Thoracic aorta (tissue), 2 donors: ENCODE measurements at places on chromosomes 7 and 10. TPM values are rescaled to one million over a fixed set of nuclear protein-coding genes. Genes with fewer than 3 reads are reported as not detected.

CYP2C18 gene
- not detected for total RNA-seq

MICALL2 gene
- total RNA-seq: 71.7 TPM

TAF3 gene
- total RNA-seq: 8.2 TPM

EGR2 gene
- 3.3 TPM for total RNA-seq

SPDYE11 gene
- total RNA-seq: not detected

CCL24 gene
- not detected for total RNA-seq

CHCHD1 gene
- 20.7 TPM for total RNA-seq

C10orf71 gene
- total RNA-seq: 0.14 TPM

ERVW-1 gene
- total RNA-seq: not detected

FXYD4 gene
- not detected for total RNA-seq

TRPV6 gene
- total RNA-seq: not detected

CC2D2B gene
- total RNA-seq: 6.2 TPM

ZNF248 gene
- total RNA-seq: 21.2 TPM

GIMAP5 gene
- total RNA-seq: 35.9 TPM

HECW1 gene
- total RNA-seq: 0.28 TPM

AKR1C3 gene
- total RNA-seq: 92.9 TPM

RARRES2 gene
- total RNA-seq: 76.4 TPM

LRRD1 gene
- 0.81 TPM for total RNA-seq

PRTFDC1 gene
- total RNA-seq: 7.3 TPM

HGF gene
- total RNA-seq: 35.7 TPM

WDFY4 gene
- total RNA-seq: 14.9 TPM

GALNT17 gene
- total RNA-seq: 20.8 TPM

LIPF gene
- total RNA-seq: not detected

ANXA11 gene
- 198 TPM for total RNA-seq

FAM25C gene
- not detected for total RNA-seq

GAD2 gene
- total RNA-seq: not detected

ANKRD30A gene
- total RNA-seq: not detected

SGCE gene
- total RNA-seq: 131 TPM

LDB3 gene
- 59.5 TPM for total RNA-seq

NYAP1 gene
- total RNA-seq: 0.92 TPM

ETV1 gene
- 5.9 TPM for total RNA-seq

GNAI1 gene
- total RNA-seq: 30.9 TPM

FAM204A gene
- 18.5 TPM for total RNA-seq

PNLIPRP2 gene
- 2.3 TPM for total RNA-seq

HOXA7 gene
- 0.28 TPM for total RNA-seq

PILRA gene
- total RNA-seq: 8.5 TPM

EN2 gene
- total RNA-seq: 0.27 TPM

PODXL gene
- total RNA-seq: 50.8 TPM

LBX1 gene
- total RNA-seq: not detected

RAB19 gene
- total RNA-seq: not detected

DOCK1 gene
- 76.7 TPM for total RNA-seq
